ENCODE measurements at places on chromosomes 11 and 22.

- DNase-seq: no peak
Observed at GRCh38 chr11:126898802-126899201, 101.8 kb downstream of the KIRREL3 start.

DNA sequence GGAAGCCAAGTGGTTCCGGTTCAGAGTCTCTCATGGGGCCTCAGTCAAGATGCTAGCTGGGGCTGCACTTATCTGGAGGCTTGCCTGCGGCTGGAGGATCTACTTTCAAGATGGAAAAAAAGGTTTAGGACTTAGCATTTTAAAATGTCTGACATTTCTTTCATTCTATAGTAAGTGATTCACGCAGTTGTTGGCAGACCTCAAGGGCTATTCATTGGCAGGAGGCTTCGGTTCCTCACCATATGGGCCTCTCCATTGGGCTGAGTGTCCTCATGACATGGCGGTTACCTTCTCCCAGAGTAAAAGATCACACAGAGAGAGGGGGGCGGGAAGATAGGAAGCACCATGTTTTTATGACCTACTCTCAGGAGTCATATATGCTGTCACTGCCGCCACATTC lies 298.0 kb upstream of the PLET1 start:
- DNase-seq: no peak

DNA sequence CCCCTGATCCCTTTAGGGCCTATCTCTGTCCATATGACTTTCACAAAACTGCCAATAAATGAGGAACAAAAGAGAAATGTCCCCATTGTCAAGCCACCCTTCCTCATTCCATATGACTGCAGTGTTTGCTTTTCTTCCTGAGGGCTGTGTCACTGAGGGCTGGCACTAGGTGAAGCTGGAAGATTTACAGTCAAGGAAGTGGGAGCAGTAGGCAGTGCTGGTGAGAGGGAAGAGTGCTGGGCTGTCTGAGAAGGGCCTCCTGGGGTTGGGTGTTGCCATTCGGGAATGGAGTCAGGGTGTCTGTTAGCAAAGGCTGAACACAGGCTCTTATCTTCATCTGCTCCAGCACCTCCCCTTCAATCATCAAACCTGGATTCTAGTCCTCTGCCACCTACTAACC lies 30.9 kb downstream of the INSC start:
- DNase-seq: no peak

GRCh38 chr11:19816040-19816439 lies 103.4 kb downstream of the NAV2 start:
- no peak for DNase-seq

- peak; percentile 38 for DNase-seq
Observed at GRCh38 chr11:63813035-63813562, at the start of gene SPINDOC. Gene SPINDOC (plus strand): TSS chr11:63813456. CDS start chr11:63813687, 231 bp downstream.

- peak; percentile 65 for DNase-seq
Observed at GRCh38 chr11:75562048-75562835, at the start of gene SERPINH1. Gene SERPINH1 (plus strand): TSS chr11:75562253. CDS start chr11:75566350, 4,097 bp downstream.

GRCh38 chr11:113400631-113401230 lies 13.2 kb downstream of the ANKK1 start:
- no peak for DNase-seq

DNA sequence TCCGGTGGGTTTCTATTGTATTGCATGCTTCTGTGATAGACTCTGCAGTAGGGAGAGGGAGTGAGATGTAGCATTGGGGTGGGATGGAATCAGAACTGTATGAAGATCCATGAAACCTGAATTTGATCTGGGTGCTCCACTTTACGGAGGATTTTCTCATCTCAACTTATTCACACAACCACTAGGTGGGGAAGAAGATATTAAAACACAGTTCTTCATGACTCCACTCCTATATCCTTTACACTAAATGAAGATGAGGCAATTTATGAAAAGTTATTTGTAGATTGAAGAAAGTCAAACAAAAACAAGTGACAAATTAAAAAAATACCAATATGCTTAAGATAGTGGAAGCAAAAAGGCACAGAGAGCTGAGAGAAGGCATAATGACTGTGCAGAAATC lies 92.6 kb upstream of the PDGFD start:
- DNase-seq: no peak

DNA sequence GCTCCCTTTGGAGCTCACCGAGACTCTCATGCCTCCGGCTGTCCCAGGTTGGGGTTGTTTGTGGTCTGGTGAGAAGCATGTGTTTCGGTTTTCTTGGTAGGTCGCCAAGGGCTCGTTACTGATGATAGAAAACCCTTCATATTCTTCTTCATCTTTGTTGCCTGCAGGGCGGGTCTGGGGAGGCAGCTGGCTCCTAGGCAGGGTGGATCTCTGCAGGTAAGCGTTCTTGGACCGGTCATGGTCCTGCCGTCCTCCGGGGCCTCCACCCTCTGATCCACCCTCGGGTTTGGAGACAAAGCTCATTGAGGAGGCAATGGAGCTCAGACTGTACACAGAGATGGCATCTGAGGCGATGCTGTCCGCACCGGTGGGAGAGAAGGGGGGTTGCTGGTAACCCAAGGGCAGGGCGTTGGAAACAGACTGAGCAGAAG lies 64.3 kb upstream of the PITPNB start:
- no peak for DNase-seq

GRCh38 chr11:131823772-131824171 lies 453.4 kb downstream of the NTM start:
- no peak for DNase-seq

GRCh38 chr11:46063138-46063537 lies 58.1 kb downstream of the PHF21A start:
- no peak for DNase-seq

DNA sequence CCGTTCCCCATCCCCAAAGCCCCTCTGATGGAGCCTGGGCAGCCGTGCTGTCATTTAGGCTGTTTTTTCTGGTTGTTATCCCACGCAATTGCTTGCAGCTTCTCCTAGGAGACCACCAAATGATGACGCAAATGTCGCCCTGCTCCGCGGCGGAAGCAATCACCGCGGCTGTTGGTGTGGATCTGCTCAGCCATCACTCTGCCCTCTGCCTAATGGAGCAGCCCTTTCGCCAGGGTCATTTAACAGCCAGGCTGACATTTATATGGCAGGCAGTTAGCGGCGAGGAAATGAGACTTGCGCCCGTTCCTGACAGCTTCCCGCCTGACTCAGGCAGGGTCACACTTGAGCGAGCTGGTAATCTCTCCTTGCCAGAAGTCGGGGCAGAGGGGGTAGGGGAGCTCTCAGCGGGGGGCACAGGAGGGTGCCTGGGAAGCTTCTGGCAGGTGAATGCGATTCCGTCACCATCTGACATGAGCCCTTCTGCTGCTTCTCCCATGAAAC lies 97.9 kb upstream of the RTL6 start:
- DNase-seq: no peak

- no peak for DNase-seq
Observed at GRCh38 chr11:13382751-13383150, 80.3 kb downstream of the BTBD10 start.

DNA sequence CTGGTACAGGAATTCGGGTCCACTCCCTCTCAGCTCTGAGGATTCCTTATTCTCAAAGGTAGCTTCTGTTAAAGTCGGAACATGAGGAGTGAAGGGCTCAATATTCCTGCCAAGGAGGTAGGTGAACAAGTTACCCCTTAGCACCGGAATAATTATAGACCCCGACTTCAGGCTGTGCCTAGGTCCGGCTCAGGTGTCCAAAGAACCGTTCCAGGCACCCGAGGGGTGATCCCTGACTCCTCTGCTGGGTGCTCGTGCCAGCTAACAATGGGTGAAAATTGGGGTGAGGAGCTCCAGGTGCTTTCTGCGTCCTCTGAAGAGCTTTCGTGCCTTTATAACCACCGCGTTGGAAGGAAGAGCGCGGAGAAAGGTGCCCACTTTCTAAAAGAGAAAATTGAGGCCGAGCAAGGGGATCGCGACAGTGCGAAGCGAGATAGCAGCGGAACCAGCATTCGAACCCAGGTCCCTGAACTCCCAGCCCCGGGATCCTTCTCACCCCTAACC lies 393 bp downstream of the CYB561A3 start:
- DNase-seq: no peak
